Hindlimb muscle (tissue), 1 donor: ENCODE measurements at places on chromosomes 7 and 10.
A peak's percentile ranks its signal among the peaks of the same experiment; 100 is the strongest.

DNA sequence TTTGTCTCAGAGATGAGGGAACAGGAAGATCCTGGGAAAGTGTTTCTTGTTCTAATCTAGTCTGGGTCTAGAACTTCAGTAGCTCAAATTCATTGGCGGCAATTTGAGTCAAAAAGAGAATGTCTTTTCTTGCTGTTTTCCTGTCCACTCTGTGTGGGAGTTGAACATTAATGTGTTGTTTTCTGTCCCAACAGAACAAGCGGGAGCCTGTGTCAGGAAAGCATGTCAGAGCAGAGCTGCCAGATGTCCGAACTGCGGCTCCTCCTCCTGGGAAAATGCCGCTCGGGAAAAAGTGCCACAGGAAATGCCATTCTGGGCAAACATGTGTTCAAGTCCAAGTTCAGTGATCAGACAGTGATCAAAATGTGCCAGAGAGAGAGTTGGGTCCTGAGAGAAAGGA, 16.0 kb downstream of the GIMAP8 start:
- no peak for DNase-seq

GRCh38 chr10:33174674-33175434, 159.6 kb downstream of the NRP1 start:
- DNase-seq = no peak

DNA sequence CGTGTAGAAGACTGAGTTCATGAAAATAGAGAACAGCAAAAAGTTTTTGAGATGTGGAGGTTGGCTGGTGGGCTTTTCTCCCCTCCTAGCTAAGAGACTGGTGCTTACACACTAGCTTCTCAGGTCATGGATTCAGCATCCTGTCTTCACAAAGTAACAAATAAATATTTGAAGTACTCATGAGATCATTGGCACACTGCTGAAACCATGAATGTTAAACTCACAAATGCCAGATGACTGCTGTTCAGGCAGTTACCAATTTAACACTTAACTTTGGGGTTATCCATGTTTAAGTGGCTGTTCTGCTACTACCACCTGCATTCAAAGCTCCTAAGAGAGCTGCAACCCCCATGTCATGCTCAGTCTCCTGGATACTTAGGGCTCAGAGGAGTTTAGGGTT, 119.0 kb upstream of the BET1 start:
- DNase-seq = no peak

GRCh38 chr10:119205894-119206602, 1.3 kb upstream of the GRK5 start:
- DNase-seq = no peak

- no peak for DNase-seq
Measured at GRCh38 chr10:132696728-132697577, 89.0 kb downstream of the NKX6-2 start.

DNA sequence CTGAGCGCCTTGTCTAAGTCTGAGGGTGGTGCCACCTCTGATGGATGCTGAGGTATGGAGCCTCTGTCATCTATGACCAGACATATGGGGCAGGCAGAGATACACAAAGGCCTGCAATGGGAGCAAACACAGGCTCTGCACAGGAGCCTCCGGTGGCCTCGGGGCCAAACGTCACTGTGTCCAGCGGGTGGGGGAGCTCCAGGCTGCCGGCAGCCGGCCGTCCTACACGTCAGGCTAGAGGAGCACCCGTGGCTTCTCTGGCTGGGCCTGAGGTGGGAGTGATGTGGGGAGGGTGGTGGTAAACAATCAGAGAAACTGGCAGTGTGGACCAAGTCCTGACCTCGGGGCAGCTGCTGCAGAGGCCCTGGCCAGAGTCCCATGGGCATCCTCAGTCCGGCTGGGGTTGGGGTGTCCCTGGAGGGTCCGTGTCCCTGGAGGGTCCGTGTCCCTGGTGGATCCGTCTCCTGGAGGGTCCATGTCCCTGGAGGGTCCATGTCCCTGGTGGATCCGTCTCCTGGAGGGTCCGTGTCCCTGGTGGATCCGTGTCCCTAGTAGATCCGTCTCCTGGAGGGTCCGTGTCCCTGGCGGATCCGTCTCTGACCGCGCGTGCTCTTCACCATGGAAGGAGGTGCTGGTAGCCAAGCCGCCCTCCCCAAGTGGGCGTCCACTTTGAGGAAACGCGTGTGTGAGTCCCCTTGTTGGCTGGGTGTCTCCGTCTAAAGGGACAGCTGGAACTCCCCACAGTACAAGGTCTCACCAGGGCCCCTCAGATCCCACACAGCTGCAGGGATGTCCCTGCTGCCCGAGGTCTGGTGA, 24.2 kb upstream of the FAM20C start:
- DNase-seq = no peak

DNA sequence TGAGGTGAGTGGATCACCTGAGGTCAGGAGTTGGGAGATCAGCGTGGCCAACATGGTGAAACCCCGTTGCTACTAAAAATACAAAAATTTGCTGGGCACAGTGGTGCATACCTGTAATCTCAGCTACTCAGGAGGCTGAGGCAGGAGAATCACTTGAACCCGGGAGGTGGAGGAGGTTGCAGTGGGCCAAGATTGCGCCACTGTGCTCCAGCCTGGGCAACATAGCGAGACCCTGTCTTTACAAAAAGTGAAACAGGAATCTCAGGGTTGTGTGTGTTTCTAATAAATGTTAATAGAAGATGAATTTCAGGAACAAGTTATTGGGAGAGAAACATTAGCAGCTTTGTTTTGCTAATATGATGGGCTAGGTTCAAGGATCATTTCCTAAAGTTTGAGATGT, 19.9 kb downstream of the PPP2R2D start:
- DNase-seq = no peak

GRCh38 chr10:127702271-127702670, 34.7 kb upstream of the FOXI2 start:
- DNase-seq = no peak

DNA sequence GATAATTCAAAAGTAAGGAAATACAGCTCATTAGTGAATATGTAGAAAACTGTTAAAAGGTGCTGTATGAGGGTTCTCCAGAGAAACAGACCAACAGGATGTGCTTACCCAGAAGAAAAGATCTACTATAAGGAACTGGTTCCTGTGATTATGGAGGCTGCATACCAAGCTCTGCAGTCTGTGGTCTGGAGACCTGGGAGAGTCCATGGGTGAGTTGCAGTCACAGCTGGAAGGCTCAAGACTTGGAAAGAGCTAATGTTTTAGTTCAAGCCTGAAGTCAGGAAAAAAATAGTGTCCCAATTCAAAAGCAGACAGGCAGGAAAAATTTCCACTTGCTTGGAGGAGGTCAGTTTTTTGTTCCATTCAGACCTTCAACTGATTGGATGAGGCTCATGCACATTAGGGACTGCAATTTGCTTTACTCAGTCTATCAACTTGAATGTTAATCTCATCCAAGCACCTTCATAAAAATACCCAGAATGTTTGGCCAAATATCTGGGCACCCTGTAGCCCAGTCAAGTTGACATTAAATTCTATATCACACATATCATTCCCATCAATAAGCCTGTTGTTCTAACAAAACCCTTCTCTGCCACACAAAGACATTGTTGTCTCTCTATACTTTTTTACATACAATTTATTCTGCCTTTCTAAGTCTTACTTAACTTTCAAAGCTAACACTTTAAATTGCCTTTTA, 197.9 kb upstream of the KLF6 start:
- no peak for DNase-seq

DNA sequence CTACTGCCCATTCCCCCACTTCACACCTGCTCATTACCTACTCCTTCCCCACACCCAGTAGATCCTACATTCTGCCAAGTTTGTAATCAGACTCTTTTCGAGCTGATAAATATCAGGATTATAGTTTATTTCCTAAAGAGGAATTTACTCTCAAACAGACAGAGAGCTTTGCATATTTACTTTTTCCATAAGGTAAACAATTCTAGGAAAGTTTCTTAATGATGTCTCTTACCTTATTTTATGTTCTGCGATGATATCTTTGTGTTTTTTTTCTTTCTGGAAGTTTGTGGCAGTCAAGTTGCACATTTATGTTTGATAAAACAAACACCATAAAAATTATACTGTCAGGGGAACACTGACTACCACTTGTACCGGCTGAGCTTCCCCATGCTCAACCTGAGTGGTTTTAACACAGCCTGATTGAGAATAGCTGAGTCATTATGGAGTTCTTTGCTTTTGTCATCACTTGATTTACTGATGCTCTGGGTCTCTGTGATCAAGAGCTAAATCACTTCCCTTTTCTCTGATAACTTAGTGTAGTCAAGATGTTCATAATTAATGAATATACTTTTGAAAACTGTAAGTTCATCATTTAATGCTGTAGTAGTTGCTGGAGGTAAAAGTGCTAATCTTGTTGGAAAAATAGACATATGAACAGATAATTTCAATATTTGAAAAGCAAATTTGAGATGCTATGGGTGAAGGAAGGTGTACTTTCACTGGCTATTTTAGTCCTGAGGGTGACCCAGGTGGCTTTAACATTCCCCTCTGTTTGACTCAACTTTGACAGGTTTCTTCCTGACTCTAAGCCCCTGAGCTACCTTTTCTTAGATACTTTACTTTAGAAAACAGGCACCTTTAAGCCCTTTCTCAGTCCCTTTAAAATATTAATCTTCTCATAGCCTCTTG, 1034.5 kb upstream of the LRRTM3 start:
- no peak for DNase-seq

DNA sequence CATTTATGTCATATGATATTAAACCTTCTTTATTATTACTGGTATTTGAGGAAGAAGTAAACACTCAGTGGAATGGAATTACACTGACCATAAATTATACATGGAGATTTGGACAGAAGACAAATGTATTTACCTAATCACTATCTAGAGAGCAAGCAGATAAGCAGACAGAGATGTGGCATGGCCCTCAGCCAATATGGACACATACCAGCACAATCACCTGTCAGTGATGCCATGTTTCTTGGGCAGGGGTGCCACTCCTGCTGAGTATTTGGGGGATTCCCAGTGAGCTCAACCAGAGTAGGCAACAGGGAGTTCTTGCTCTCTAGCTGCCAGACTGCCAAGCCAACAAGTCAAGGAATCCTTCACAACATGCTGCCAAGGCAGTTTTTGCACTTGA, 866.3 kb upstream of the LRRN3 start:
- no peak for DNase-seq

- DNase-seq = no peak
Measured at GRCh38 chr10:127907411-127908105, 655 bp downstream of the PTPRE start.

DNA sequence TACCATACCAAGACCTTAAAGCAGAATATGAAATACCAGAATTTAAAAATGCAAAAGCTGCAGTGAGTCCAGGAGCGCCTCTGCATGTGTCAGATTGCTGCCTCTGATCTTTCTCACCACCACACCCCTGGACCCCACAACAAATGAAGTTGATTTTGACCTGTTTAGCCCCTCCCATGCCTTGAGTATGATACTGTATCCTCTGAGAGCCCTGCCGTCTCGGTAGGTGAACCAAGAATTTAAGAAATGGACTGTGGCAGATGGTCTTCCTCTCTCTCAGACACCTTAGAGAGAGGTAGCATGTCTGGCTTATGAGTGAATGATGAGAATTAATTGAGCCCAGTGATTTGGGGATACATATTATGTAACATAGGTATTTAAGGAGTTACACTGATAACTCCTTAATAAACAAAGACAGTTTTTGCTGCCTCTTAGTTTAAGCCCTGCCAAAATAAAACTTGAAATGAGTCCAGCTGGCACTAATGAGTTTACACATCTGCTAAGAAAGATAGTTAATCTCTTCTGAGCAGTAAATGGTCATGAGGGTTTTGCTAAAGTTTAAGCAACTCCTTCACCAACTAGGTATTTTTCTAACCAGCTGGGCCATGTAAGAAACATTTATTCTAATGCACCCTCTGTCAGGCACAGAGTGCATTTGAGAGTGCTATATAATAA, 4.5 kb upstream of the TFPI2 start:
- no peak for DNase-seq

- no peak for DNase-seq
Measured at GRCh38 chr7:42915356-42915755, 3.5 kb upstream of the C7orf25 start.

- no peak for DNase-seq
Measured at GRCh38 chr7:102117743-102118142, 168.9 kb upstream of the SH2B2 start.

DNA sequence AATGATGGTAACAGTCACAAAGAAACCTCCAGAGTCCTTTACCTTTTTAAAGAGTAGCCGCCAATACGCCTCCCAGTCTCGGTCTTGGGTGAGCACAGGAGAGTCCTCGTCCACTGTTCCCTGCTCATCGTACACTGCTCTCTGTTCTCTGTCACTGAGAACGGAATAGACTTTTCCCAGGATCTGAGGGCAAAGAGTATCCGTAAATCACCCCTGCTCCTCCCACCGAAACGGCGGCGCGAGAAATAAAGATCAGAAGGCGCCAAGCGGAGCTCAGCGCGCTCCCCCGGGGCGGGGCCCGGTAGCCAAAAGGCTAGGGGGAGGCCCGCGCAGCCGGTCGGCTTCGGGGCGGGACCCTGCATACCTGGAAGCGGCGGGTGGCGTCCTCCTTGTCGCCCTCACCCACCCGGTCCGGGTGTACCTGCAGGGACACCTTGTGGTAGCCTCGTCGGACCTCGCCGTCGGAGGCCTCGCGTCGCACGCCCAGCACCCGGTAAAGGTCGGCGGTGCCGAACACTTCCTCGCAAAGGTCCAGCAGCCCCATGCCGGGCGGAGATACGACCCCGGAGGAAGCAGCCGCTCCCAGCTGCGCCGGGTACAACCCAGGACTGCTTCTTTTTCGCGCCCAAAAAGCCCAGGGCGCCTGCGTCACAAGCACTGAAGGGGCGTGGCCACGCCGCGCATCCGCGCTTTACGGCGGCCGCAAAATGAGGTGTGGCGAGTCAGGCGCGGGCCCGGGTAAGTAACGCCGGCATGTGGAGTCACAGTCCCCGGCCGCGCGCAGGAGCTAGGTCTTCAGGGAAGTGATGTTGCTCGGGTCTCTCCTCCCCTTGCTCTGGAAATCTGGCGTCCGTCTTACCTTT, at the start of gene DNAJC9:
Gene DNAJC9, minus strand, starts transcription at position 610 of the 863 bp plus-strand sequence. Its CDS starts 66 bp downstream, at position 544.
- peak; percentile 97 for DNase-seq
